ENCODE measurements at places on chromosomes 6 and 20. TPM values are rescaled to one million over a fixed set of nuclear protein-coding genes. Genes with fewer than 3 reads are reported as not detected.

- peak; percentile 88 for DNase-seq
Observed at GRCh38 chr6:12572896-12573827, 143.4 kb upstream of the PHACTR1 start.

- no peak for DNase-seq
Observed at GRCh38 chr6:38352636-38353035, 287.1 kb downstream of the BTBD9 start.

Gene FAXC
- 0.39 TPM for total RNA-seq

DNA sequence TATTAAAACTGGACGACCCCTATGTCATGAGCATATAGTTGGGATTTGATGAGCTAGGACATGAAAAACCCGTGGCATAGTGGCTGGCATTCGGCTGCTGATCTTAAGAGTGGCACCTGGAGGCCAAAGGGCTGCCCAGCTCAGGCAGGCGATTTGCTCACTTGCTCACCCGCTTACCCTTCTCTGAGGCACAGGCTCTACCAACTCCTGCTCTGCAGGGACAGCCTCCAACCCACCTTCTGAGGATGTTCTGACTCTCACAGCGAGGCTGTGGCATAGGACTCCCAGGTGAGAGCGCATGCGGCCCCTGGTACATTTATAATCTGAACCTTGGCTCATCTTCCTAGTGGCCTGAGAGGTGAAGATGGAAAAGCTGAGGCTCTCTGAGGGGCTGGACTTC lies 995 bp downstream of the RSPO4 start:
- no peak for DNase-seq

DNA sequence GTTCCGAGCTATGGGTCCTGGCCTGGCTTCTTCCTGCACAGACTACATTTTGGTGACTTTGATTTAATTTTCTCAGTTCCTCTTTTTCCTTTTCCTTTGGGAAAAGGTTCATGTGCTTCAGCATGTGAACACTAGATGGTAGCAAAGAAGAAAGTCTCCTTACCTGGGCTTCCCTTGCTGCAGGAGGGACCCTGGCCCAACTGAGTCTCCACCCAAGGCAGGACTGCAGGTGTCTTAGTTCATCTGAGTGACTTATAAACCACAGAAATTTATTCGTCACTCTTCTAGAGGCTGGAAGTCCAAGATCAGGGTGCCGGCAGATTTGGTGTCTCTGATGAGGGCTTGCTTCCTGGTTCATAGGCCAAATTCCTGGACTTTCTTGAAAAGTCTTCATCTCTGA lies 163.2 kb downstream of the SYCP2 start:
- no peak for DNase-seq

DNA sequence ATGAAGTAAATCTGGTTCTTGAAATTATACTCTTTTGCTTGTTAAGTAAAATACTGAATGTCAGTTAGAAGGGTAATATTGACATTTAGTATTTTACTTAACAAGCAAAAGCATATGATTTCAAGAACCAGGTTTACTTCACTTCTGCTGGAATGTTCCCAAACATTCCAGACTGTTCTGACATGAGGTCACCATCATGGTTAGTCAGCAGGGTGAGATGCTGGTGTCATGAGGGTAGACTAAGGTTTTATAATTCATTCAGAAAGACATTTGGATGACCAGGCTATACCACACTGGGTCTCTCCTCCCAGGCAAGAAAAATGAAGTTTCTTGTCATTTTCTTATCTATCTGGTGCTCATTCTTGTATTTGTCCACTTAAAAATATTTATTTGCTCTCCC lies 414.4 kb upstream of the MMS22L start:
- no peak for DNase-seq

Gene IL17F
- total RNA-seq: not detected

- no peak for DNase-seq
Observed at GRCh38 chr6:113178349-113178748, 678.8 kb upstream of the MARCKS start.

DNA sequence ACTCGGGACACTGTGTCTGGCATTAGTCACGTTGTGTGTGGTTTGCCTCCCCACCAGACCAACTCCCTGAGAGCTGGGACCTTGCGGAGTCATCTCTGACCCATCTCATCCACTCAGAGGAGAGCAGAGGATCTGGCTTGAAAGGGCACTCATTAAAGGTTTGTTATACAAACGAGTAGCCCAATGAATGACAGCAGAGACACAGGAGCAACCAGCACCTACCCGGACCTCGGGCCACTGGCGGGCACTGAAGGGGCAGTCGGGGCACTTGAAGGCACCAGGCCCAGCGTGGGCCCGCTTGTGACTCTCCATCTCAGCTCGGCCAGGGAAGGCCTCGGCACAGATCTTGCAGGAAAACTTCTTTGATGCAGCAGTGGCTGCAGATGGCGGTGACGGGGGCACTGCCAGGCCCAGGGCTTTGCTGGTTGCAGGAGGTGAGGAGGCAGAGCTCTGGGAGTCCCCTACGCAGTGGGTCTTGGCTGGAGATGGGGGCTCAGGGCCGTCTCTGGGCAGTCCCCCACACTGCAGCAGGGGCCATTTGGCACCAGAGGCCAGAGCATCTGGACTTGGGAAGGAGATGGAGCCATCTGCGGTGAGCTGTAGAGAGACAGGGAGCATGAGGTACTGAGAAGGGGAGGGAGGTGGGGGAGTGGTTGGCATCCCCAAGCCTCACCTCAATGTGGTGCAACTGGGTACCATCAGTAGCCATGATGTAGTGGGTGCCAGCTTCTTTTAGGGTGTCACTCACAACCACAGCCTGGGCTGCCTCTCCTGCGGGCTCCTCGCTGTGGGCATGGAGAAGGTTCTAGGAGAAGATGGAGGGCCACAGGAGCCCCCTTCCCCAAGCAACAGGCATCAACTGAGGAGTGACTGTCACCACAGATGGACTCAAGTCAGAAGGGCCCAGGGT lies 17.7 kb downstream of the PCIF1 start:
- DNase-seq: no peak

Gene TFAP2C
- total RNA-seq: not detected

Gene MTFR2
- 0.76 TPM for total RNA-seq

- DNase-seq: no peak
Observed at GRCh38 chr6:122736616-122737015, 42.9 kb upstream of the FABP7 start.

Gene MYT1
- total RNA-seq: not detected

DNA sequence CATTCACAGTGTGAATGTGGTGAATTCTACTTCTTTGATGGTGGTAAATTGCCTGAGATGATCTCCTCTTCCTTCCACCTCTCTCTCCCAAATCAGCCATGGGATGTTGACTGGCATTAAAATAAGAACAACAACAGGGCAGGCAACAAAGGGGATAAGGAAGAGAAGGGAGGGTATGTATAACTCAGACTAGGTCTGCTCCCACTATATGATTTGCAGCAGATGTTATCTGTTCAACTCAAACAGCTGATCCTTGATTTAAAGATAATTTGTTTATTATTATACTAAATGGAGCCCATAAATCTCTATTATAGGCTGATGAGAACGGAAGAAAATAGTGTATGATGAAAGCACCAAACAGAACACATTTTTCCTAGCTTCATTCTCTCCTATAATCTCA lies 262.0 kb downstream of the BTBD3 start:
- no peak for DNase-seq

GRCh38 chr20:38579219-38579910 lies 1.6 kb upstream of the ADIG start:
- no peak for DNase-seq

Gene STK4
- total RNA-seq: 13.7 TPM

DNA sequence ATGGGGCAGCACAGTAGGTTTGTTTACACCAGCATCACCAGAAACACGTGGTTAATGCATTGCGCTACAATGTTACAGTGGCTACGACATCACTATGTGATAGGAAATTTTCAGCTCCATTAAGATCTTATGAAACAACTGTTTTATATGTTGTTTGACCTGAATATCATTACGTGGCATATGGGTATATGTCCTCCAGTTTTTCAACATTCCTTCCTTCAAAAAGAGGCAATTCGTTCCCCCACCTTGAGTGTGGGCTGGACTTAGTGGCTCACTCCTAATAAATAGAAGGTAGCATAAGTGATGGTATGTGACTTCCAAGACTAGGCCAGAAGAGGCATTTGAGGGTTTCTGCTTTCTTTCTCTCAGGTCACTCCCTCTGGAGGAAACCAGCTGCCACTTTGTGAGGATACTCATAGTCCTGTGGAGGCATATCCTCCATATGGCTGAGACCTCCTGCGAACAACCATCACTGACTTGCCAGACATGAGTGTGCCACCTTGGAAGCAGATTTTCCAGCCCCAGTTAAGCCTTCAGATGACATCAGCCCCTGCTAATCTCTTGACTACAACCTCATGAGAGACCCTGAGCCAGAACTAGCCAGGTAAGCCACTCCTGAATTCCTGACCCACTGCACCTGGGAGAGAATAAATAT lies 2.3 kb upstream of the TRAM2 start:
- DNase-seq: no peak

Gene IL17A
- total RNA-seq: not detected

DNA sequence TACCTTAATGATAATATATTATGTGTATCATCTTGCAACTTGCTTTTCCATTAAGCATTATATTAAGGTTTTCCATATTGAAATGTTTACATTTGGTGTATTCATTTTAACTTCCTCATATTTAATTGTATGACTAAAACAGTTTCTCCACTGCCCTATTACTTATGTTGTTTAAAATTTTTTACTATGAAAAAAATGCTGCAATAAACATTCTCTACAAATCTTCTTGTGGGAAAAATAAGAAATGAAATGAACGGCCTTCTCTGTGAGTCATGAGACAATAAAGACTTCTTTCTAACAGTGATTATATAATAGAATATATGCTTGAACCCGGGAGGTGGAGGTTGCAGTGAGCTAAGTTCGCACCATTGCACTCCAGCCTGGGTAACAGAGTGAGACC lies 25.5 kb downstream of the FASTKD5 start:
- no peak for DNase-seq

GRCh38 chr6:150142670-150143515 lies at the start of gene PPP1R14C:
Gene PPP1R14C, plus strand, starts transcription at chr6:150143044. Its CDS starts 149 bp downstream, at chr6:150143193.
- no peak for DNase-seq

DNA sequence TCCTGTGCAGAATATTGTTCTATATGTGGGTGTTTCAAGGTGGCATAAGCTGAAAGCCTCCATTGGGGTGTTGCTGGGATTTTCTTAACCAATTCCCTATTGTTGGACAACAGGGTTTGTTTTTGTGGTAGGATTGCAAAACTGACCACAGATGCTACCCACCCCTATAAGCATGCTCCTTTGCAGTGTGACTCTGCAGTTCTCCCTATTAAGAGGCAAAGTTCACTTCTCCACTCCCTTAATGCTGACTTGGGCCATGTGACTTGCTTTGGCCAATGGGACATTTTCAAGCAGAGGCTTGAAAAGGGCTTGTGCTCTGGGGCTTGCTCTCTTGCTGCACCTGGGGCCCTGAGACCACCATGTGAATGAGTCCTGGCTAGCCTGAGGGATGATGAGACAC lies 8.5 kb upstream of the ANGPT4 start:
- DNase-seq: no peak

DNA sequence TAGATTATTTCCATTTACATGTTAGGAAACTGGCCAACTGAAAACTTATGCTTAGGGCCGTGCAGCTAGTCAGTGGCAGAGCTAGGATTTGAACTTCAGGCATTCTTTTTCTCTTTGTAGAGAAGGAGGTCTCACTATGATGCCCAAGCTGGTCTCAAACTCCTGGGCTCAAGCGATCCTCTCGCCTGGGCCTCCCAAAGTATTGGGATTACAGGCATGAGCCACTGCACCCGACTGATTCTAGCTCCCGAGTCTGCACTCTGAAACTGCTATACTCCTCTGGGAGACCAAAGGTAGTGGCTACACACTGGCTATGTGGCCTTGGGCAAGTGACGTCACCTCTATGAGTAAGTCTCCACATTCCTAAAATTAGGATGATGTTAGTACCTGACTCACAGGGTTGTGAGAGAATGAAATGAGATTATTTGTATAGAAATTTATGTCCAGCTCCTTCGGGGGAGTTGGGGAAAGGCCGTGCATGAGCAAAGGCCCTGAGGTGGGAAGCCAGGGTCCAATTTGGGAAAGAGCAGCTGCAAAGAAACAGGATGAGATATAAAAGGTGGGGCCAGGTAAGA lies 6.4 kb downstream of the PLTP start:
- no peak for DNase-seq

- peak; percentile 17 for DNase-seq
Observed at GRCh38 chr6:24931718-24932691, 3.8 kb downstream of the RIPOR2 start.

DNA sequence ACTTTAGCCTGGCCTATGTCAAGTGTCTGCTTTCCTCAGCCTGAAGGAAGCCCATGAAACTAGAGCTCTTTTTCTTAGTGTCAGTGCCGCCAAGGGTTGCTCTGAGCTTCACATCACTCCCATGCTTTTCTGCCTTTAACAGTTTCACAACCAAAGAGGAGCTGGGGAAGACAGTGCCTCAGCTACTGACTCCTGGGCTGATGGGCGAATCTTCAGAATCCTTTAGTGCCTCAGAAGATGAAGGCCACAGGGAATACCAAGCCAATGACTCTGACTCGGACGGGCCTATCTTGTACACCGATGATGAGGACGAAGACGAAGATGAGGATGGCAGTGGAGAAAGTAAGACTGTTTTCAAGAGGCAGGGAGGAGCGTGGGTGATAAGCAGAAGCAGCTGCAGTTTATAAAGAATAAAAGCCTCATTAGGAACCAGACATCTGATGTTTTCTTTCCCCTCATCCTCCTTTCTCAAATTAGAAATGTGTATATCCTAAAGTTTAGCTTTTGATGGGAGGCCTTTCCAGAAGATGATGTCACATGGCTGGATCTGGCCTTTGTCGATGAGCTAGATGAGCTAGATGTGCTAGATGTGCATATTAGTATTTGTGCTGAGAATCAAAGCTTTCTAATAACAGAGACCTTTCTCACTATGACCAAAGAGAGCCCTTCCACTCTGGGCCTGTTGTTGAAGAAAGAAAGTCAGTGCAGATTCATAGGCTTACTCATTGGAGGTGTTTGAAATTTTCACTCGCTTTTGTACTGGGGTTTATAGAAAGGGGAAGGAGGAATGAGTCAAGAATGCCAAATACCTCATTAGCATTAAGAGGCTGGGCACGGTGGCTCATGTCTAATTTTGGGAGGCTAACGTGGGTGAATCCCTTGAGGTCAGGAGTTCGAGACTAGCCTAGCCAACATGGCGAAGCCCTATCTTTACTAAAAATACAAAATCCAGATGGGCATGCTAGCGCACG lies 70.7 kb upstream of the LTV1 start:
- DNase-seq: no peak

DNA sequence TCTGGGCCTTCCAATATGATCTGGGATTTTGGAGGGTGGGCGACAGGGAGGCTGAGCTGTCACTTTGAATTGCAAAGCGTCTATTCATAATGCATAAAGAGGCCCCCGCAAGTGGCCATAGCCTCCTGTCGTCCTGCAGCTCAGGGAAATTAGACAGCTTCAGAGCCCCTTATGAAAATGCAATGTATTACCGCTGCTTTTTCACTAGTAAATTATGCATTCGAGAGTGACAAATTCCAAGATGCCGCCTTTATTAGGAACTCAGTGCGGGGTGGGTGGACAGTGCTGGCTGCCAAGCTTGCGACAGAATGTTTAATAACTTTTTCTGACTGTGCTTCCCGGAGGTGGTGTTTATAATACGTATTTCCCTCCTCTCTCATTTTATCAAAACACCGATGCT lies 168.5 kb downstream of the DHX35 start:
- no peak for DNase-seq
